ENCODE measurements at places on chromosomes 2 and 18. TPM values are rescaled to one million over a fixed set of nuclear protein-coding genes. Genes with fewer than 3 reads are reported as not detected.
A peak's percentile ranks its signal among the peaks of the same experiment; 100 is the strongest.

Gene CYP26B1
- 16.6 TPM for polyA plus RNA-seq

Gene CPO
- polyA plus RNA-seq, result 1.8 TPM

Gene RFTN2
- 18.3 TPM for polyA plus RNA-seq

DNA sequence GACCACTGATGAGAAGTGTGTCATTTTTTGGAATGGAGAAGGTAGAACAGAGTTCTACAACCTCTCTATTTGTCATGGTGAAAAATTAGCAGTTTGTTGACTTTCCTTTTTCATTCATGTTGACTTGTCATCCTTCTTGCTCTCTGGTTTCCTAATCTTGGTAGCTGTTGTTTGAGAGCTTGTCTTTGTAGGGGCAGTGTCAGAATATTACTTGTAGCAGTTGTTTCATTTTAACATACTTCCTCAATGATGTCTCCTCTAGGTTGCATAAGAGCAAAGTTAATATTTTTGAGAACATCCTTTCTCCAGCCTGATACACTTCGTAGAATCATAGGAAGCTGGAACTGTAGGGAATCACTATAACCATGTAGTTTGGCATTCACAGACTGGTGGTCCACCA, 368.2 kb upstream of the FANCL start:
- DNase-seq, result no peak

- no peak for DNase-seq
These were observed 37.8 kb downstream of the SCN9A start for GRCh38 chr2:166337932-166338331.

DNA sequence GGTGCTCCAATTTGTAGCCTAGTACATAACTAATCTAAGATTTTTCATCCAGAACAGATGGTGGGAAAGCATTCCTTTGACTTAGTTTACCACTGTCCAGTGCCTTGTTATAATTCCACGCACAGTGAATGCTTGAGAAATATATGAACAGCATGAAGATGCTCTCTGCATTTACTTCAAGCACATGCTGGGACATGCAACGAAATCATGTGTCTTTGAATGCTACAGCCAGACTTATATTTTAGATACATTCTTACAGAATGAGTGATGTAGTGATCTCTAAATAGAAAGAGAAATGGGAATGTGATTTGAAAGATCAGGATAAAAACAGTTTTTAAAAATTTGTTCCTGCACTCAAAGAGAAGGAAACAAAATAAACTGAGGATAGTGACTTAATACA, 398.3 kb downstream of the FBXO15 start:
- no peak for DNase-seq

- DNase-seq, result no peak
These were observed 190.4 kb downstream of the BABAM2 start for GRCh38 chr2:28080911-28081310.

- no peak for DNase-seq
These were observed 97.3 kb upstream of the EML6 start for GRCh38 chr2:54626131-54626530.

- no peak for DNase-seq
These were observed 99.6 kb upstream of the DNMT3A start for GRCh38 chr2:25441353-25441752.

- DNase-seq, result no peak
These were observed 299.5 kb upstream of the LYPD1 start for GRCh38 chr2:132969371-132969985.

- DNase-seq, result no peak
These were observed 29.6 kb upstream of the ITGAV start for GRCh38 chr2:186560254-186560653.

DNA sequence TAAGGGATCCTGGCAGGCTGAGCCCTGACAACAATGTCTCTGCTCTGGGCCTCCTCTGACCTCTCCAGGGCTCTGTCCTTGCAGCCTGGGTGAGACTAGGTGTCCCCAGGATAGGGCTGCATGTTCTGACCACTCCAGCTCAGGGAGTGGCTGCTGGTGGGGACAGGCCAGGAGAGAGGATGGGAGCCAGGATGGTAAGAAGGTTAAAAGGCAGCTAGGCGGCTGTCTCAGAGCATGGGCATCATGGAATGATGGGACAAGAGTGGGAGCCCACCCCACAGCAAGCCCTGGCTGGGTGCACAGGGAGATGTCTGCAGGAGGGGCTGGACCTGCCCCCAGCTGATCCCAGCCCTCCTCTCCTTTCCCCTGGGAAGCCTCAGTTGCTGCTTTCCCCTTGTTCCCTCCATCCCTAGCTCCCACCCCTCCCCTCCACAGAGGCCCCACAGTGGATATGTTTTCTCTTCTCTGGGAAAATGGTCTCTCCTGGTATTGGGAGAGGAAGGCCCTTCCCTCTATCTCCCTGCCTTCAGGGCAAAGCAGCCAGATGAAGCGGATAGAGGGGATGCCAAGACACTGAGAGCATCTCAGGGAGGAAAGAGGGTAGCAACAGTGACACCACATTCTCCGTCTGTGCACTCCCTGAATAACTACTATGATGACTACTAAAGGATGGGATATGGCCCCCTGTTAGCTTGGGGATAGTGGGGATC, 334.3 kb downstream of the DYSF start:
- no peak for DNase-seq

DNA sequence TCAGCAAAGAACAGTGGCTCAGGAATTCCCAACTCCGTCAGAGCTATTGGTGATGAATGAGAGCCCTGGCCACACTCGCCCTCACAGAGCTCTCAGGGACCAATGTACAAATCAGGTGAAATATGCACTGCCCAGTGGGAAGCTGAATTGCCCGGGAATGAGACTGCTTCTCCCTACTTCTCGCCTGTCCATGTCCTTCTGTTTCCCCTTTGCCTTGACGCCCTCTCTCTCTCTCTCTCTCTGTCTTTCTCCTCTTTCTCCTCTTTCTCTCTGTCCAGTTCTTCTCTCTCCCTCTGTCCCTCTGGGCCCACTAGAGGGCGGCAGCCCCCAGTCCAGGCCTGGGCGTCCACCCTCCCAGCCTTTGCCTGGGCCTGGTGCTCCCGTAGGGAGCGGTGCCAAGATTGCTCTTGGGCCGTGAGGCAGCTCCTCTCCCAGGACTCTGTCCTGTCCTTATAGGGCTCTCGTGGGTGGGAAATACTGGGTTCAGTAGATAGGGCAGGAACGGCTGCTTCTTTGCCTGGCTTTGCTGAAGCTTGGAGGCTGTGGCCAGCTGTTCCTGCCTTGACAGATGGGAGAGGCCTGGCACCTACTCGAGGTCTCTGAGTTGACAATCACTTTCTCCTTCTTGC, 28.4 kb upstream of the PUM2 start:
- DNase-seq, result peak; percentile 52

DNA sequence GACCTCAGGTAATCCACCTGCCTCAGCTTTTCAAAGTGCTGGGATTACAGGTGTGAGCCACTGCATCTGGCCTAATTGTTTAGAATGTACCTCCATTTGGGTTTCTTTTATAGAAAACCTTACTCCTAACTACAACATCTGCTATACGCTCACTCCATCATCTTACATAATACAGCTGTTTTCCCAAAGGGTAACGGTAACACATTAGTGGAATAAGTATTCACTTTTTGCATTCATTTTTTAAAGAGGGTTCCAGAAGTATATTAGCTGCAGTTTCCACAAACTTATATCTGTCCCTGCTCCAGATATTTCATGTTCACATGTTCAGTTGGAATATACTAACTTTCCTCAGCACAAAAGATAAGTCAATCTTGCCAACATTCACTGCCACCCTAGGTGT, 640.1 kb upstream of the FSHR start:
- no peak for DNase-seq

- DNase-seq, result no peak
These were observed 22.1 kb upstream of the MAT2A start for GRCh38 chr2:85516653-85517389.

Measured in left renal pelvis (tissue), 4 donors.